ENCODE measurements at places on chromosomes 4 and X.

DNA sequence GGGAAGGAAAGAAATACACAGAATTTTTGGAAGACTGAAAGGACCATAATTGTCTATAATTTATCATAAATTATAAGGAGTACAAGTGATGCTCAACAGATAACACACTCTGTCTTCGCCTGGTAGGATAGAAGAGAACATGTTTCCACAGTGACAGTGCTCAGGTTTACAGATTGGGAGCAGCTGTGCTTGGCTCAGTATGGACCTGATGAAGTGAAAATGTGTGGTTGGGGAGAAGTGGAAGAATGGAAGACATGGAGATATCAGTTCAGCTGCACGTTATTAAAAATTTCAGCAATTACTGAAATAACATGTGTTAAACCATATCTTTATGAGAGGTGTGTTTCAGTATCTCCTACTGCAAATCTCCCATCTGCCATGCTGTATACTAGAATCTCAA, 90.6 kb downstream of the TLL1 start:
- no peak for DNase-seq

- DNase-seq, result no peak
Measured at GRCh38 chrX:113873056-113873455, 710.8 kb upstream of the HTR2C start.

- DNase-seq, result no peak
Measured at GRCh38 chr4:76301775-76302162, 4.8 kb upstream of the STBD1 start.

GRCh38 chrX:141839856-141840255, 1.7 kb downstream of the MAGEC3 start:
- no peak for DNase-seq

DNA sequence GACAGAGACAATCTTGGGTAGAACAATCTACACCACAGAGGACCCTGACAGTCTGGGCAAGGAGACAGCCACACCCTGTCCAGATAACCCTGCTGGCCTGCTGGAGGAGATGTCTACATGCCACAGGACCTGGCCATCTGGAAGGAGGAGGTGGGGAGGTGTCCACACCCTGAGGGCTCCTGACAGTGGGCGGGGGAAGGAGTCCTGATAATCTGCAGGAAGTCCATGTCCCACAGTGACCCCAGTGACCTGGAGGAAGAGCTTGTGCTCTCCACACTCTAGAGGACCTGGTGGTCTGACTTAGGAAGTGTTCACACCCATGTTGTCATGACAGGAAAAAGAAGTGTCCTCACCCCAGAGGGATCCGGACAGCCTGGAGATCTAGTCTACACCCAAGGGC, 5.5 kb downstream of the SUV39H1 start:
- DNase-seq, result no peak

Measured in WERI-Rb-1 (cell line).